ENCODE measurements at places on chromosomes 4 and X. TPM values are rescaled to one million over a fixed set of nuclear protein-coding genes. Genes with fewer than 3 reads are reported as not detected.

GRCh38 chr4:18134111-18134510 lies 112.6 kb upstream of the LCORL start:
- no peak for DNase-seq

- no peak for DNase-seq
Measured at GRCh38 chrX:11272290-11272689, 20.9 kb upstream of the AMELX start.

GRCh38 chrX:72050011-72050410 lies 81.7 kb downstream of the RTL5 start:
- no peak for DNase-seq

GRCh38 chrX:81259714-81260395 lies 58.0 kb downstream of the SH3BGRL start:
- no peak for DNase-seq

GRCh38 chrX:16114611-16115010 lies 8.8 kb upstream of the GRPR start:
- peak; percentile 45 for DNase-seq

GRCh38 chrX:132958091-132958703 lies at the start of gene HS6ST2:
Gene HS6ST2, minus strand, starts transcription at chrX:132958629.
- DNase-seq, result no peak

GRCh38 chrX:12614266-12614665 lies 176.9 kb upstream of the PRPS2 start:
- no peak for DNase-seq

GRCh38 chr4:74039315-74039763 lies 850 bp upstream of the CXCL3 start:
- DNase-seq, result no peak

DNA sequence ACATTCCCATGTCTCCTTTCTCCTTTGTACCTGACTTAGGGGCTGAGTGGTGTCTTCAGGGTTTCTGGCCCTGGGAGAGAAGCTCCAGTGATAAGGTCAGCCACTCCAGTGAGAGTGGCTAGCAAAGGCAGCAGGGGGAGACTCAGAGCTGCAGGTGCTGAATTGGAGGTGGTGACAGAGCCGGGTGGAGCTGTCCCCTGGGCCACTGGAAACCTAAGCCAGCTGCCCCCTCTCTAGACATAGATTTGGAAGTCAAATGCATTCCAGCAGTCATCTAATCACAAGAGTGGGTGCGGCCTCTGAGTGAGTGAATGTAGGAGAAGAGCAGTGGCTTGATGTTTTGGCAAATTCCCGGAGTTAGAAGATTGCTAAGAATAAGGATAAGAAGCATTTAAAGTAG lies 28.5 kb downstream of the TRIM2 start:
- no peak for DNase-seq

DCAF4L1 gene
- 0.04 TPM for polyA plus RNA-seq

TECRL gene
- not detected for polyA plus RNA-seq

ITM2A gene
- polyA plus RNA-seq, result not detected

THOC2 gene
- 55.4 TPM for polyA plus RNA-seq

MAGEC1 gene
- polyA plus RNA-seq, result not detected

UGT2A3 gene
- polyA plus RNA-seq, result not detected
